CD4-positive, alpha-beta T cell treated with Interleukin-17A for 4 hours (primary cell): ENCODE measurements at places on chromosomes 12 and 14.
A peak's percentile ranks its signal among the peaks of the same experiment; 100 is the strongest.

GRCh38 chr12:48018618-48018995, 14.3 kb upstream of the COL2A1 start:
- no peak for DNase-seq

- DNase-seq: peak; percentile 15
These were observed 304.1 kb upstream of the SSTR1 start for GRCh38 chr14:37903343-37904191.

GRCh38 chr12:113601656-113602263, 130.1 kb upstream of the LHX5 start:
- DNase-seq: no peak

DNA sequence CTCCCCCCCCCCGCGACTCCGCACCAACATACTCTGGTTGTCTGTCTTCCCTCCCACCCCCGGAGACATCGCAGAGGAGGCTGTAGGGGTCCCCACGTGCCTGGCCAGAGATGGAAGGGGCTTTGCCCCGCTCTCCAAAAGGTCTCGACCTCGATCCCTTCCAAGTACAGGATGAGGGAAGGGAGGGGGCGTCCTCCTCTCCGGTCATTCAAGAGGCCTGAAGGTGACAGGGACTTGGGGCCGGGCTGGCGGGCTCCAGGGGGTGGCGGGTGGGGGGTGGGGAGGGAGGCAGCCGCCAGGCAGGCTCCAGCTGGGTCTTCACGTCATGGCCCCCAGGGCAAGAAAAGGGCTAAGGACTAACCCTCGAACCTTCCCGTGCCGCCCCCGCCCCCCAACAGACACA, 15.1 kb downstream of the TBX3 start:
- DNase-seq: no peak

DNA sequence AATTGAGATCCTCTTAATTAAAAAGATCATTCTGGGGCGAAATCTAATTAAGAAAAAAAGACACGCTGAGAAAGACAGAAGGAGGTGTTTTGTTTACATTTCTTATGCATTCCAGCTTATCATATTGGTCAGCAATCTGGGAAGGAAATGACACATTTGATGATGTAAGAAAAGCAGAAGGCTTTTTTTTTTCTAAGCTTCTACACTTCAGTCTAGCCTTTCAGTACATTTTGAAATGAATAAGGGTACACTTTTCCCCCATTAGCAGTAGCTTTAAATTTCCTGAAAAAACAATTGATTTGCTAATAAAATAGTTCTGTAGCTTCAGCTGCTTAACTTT, 5.9 kb upstream of the GSC start:
- no peak for DNase-seq

DNA sequence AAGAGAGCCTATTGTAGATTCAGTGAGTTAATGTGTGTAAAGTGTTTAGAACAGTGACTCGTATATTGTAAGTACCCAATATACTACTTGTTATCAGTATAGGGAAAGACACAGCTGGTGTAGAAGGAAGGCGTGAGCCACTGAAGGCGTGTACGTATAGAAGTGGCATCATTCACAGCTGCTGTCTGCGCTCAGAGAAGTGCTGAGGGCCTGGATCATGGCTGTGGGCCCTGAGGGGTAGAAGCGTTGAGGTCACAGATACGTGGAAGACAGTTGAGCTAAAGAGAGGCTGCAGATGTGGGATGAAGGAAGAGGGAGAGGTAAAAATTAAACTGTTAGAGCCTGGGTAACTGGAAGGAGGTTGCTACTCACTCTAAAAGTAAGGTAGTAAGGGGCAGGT, 5.9 kb downstream of the C12orf75 start:
- DNase-seq: no peak

DNA sequence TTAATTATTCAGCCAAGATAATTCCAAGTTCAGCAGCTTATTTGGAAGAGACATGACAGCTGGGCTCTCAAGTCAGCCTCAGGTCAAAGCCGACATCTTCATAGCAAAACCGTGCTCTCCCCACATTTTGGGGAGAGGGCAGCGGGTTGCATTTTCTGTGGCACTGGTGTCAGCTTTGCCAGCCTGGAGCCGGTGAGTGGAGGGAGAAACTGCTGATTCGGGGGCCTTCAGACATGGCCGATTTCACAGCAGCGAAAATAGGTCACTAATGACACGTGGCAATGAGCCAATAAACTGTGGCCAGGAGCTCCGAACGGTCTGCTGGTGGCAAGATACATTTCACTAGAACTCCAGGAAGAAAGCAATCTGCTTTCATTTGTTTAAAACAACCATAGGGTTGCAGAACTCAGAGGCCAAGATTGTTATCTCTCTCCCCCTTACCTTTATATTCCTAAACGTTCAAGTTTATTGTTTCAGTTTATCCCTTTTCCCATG, 173.2 kb downstream of the CAND1 start:
- DNase-seq: no peak

DNA sequence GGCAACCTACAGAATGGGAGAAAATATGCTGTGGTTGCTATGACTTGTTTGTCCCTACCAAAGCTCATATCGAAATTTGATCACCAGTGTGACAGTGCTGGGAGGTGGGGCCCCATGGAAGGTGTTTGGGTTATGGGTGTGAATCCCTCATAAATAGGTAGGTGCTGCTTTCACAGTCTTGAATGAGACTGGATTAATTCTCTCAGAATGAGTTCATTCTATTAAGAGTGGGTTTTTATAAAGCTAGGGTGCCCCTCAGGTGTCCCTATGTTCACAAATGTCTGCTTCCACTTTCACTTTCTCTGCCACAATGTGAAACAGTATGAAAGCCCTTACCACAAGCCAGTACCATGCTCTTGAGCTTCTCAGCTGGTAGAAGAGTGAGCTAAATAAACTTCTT, 133.5 kb downstream of the CPNE8 start:
- DNase-seq: no peak

DNA sequence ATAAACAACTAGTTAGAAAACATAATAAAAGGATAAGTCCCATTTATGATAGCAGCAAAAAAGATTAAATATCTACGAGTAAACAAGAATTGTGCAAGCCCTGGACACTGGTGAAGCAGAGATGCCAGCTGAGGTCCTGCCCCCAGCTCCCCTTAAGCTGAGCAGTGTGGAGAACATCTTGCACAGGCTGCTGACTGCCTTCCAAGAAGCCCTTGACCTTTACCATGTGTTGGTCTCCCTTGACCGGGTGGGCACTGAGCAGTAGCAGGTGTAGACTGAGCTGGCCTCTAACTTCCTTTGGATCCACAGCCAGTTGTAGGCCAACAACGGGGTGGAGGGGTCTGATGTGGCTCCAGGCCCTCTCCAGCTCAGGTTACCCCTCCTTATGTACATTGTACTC, 47.7 kb upstream of the PAPLN start:
- no peak for DNase-seq

DNA sequence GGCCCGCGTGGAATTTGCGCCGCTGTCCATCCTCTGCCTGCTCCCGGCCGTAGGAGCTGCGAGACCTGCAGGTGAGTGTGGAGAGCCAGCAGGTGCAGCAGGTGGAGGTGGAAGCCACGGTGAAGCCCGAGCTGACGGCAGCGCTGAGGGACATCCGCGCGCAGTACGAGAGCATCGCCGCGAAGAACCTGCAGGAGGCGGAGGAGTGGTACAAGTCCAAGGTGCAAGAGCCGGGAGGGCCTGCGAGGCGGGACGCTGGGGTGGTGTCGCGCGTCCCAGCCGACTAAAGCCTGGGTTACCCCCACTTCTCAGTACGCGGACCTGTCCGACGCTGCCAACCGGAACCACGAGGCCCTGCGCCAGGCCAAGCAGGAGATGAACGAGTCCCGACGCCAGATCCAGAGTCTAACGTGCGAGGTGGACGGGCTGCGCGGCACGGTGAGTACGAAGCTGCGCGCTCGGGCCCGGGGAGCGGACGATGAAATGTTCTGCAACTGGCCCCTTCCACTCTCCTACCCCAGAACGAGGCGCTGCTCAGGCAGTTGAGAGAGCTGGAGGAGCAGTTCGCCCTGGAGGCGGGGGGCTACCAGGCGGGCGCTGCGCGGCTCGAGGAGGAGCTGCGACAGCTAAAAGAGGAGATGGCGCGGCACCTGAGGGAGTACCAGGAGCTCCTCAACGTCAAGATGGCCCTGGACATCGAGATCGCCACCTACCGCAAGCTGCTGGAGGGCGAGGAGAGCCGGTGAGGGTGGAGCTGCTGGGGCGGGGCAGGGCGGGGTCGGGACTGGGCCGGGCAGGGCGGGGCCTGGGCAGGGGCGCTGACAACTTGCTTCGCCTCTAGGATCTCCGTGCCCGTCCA, 2.1 kb downstream of the PRPH start:
- DNase-seq: peak; percentile 32

DNA sequence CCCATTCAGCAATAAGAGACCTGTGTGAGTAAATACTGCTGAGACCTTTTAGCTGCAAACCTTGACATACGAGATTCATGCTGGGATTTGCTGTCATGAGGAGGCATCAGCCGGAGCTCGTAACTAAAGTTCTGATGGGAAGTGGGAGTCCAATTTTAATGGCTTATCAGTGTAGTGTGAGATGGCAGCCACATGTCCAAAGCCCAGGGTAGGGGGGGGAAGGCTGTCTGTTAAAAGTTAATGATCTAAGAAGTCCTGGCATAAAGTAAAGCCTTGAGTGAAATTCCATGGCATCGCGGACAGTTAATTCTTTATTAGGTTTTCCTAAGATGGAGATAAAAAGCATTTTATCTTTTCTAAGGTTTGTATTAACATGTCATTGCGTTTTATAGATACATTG, 240.0 kb downstream of the AACS start:
- no peak for DNase-seq

DNA sequence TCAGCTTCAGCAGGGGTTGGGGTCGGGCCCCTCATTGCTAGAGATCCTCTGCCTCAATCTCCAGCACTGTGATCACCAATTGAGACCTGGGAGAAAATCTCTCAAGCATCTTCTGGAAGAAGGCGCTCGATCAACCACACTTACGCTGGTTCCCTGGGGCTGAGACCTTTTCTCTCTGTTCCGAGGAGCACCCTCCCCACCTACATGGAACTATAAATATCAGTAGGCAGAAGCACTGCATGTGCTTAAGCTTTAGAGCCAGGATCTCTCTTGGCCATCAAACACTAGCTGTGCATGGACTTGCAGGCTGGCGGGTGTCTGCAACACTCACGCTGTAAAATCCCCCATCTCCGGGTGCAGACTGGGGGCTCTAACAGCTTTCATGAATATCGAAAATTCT, 38.2 kb upstream of the KCNA1 start:
- DNase-seq: no peak

- DNase-seq: peak; percentile 33
These were observed 662 bp downstream of the EPS8 start for GRCh38 chr12:15788233-15789219.

GRCh38 chr12:50545786-50546185, 41.0 kb downstream of the DIP2B start:
- no peak for DNase-seq

- no peak for DNase-seq
These were observed 19.3 kb upstream of the FKBP4 start for GRCh38 chr12:2775431-2775830.

GRCh38 chr12:71646512-71646911, 17.1 kb downstream of the ZFC3H1 start:
- DNase-seq: no peak

- DNase-seq: no peak
These were observed 15.5 kb downstream of the GPR68 start for GRCh38 chr14:91229005-91229382.

DNA sequence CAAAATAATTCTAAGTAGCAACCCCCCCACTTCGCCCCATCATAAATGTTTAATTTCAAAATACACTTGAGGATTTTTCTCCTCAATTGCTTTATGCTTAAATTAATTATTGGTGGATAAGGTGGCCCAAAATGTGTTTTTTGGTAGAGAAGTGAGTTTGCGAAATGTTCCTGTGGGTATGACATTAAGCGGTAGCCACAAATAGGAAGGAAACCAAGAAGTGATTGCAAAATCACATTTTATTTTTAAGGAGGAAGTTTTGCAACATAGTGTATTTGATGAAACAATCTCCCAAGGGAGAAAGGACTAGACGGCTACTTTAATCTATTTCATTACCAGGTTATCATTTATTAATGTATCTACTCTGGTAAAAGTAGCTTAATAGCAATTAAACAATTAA, 25.5 kb downstream of the SLC25A3 start:
- DNase-seq: no peak

GRCh38 chr12:100826323-100826722, 31.7 kb downstream of the ANO4 start:
- peak; percentile 3 for DNase-seq

DNA sequence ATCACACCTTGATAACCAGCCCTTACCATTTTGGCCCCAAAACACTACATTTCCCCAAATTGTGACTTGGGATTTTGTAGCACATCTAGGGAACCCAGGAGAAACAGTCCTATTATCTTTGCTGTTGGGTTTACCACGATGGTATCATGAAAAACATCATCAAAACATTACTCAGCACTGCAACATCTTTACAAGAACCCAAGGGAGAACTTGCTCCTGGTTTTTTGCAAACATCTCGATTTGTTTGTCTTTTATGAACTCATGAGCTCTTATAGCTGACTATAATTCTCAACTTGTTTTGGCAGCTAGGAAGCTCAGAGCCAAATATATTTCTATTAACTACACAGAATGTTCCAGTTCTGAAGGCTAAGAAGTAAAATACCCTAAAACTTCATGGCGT, 65.7 kb downstream of the TBX5 start:
- DNase-seq: no peak

GRCh38 chr14:30657606-30658163, 35.6 kb downstream of the SCFD1 start:
- no peak for DNase-seq

DNA sequence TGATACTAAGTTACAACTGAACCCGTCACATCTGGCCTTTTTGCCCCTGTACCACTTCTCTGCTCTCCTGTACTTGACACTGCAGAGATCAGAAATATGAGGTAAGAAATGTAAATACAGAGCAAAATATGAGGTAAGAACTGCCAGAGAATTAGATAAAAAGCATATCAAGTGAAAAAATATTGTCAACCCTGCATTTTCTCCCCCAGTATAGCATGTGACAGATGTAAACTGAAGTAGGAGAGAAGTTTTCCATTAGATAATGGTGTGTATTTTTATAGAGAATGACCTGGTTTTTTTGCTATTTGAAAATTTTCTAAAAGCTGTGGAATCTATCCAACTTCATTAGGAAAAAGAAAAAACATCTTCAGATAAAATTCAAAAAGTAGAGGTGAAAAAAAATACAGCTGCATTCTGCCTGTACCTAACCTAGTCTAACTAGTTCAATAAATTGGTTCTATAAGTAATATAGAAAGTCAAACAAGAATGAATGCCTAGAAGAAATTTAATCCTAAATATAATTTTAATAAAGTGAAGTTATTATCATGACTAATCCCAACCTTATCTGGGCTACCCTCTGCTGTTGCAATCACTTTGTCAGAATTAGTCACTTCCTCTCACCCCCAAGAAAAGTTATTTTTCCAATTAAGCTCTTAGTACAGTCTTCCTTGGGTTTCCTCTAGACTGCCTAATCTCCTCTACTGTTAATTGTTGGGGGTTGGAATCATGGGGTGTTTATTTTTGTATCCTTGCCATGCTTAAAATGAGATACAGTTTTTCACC, 210.0 kb downstream of the RASSF9 start:
- no peak for DNase-seq

GRCh38 chr14:84804468-84804867, 725.5 kb upstream of the FLRT2 start:
- no peak for DNase-seq

GRCh38 chr12:31518680-31519227, 72.2 kb downstream of the DENND5B start:
- no peak for DNase-seq
